ENCODE measurements at places on chromosomes 1 and 21. TPM values are rescaled to one million over a fixed set of nuclear protein-coding genes. Genes with fewer than 3 reads are reported as not detected.

DNA sequence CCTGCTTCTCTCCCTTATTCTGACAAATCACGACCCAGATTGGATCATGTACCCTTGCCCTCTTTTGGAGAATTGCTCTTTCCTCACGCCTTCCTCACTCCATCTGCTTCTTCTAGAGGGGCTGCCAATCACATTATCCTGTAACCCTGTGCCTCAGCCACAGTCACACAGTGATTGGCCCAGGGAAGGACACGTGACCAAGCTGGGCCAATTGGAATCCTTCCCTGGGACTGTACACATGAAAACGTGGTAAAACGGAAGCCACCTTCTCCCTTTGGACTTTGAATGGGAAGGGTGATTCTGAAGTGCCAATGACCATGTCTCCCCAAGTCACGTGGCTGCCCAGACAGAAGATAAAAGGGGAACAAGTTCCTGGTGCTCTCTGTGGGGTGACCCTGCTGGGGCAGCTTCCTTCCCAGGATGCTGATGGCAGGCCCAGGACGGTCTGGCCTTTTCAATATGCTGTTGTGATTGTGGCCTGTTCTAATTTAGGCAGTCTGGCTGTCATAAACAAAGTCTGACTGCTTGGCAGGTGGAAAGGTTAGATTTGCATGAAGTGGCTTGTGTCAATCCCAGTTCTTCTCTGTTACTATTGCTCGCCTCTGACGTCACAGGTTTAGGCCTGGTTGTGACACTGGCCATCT lies 92.9 kb downstream of the UBIAD1 start:
- H3K4me3 ChIP-seq = no peak overlapping the region
- H3K27me3 ChIP-seq = peaks cover 3% of the 10 kb centered on the region

CD52 gene
- total RNA-seq = not detected

DNA sequence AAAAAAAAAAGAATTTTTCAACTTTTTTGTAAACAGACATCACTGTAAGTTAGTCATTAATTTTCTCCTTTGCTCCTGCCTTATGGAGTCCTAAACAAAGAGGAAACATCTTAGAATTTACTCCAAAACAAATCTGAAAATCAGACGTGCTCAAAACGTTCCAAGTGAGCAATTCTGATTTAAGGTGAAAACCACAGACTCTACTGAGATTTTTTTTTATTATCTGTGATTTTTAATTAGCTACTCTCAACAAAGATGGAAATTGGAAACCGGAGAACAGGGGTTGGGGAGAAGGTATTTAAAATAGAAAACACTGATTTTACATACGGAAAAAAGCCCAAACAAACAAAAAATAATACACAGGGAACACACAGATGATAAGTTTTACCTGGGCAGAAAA lies 7.8 kb upstream of the CTSK start:
- H3K36me3 ChIP-seq = peaks cover 57% of the 10 kb centered on the region
- no peak for DNase-seq
- no peaks in the 10 kb centered on the region for H3K4me1 ChIP-seq
- H3K27ac ChIP-seq = no peak overlapping the region
- H3K4me3 ChIP-seq = no peak overlapping the region

- DNase-seq = no peak
- no peak overlapping the region for H3K4me3 ChIP-seq
- H3K36me3 ChIP-seq = no peaks in the 10 kb centered on the region
- H3K4me1 ChIP-seq = no peaks in the 10 kb centered on the region
- no peak overlapping the region for H3K27ac ChIP-seq
Measured at GRCh38 chr1:3035563-3036446, 14.5 kb downstream of the ACTRT2 start.

- DNase-seq = no peak
- H3K36me3 ChIP-seq = peaks cover 65% of the 10 kb centered on the region
- no peaks in the 10 kb centered on the region for H3K27me3 ChIP-seq
- no peak overlapping the region for H3K4me3 ChIP-seq
Measured at GRCh38 chr1:201988601-201989000, 6.2 kb downstream of the RNPEP start.

DNA sequence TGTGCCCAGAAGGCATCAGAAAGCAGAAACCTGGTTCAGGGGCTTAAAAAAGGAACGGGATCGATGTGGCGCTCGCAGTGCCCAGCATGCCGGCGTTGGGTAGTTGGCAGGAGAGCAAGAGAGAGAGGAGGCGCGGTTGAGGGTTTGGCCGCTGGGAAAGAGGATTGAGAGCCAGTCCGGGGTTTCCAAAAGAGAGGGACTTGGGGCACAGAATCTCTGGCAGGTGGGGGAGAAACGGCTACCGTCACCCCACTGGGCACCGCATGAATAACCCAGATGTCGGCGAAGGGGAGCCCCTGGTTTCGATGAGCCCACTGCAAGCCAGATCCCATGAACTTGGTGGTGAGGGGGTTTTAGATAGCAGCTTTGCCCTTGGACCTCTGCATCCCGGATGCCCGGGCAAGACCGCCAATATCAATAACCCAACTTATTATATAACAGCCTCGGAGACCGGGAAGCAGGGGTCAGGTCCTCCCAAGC lies 60.4 kb upstream of the ACOT11 start:
- no peaks in the 10 kb centered on the region for H3K36me3 ChIP-seq
- peak overlapping the region; percentile 45 for H3K4me3 ChIP-seq
- H3K4me1 ChIP-seq = peaks cover 22% of the 10 kb centered on the region
- H3K27ac ChIP-seq = peak overlapping the region; percentile 7
- no peaks in the 10 kb centered on the region for H3K27me3 ChIP-seq

GRCh38 chr1:216560527-216560926 lies 137.3 kb upstream of the USH2A start:
- no peak for DNase-seq
- H3K4me3 ChIP-seq = no peak overlapping the region
- H3K27ac ChIP-seq = no peak overlapping the region
- H3K36me3 ChIP-seq = no peaks in the 10 kb centered on the region
- no peaks in the 10 kb centered on the region for H3K4me1 ChIP-seq
- peaks cover 5% of the 10 kb centered on the region for H3K27me3 ChIP-seq

Measured in SJSA1 (cell line).